ENCODE measurements at places on chromosomes 1 and 21. TPM values are rescaled to one million over a fixed set of nuclear protein-coding genes. Genes with fewer than 3 reads are reported as not detected.

Gene RAB42
- total RNA-seq = not detected

Gene S100A7A
- total RNA-seq = not detected

Gene UBE2U
- total RNA-seq = 0.52 TPM

Gene GBP5
- total RNA-seq = 86.8 TPM

Gene ETV3L
- total RNA-seq = not detected

Gene PRCC
- total RNA-seq = 72.1 TPM

Gene TNFRSF8
- 0.84 TPM for total RNA-seq

Gene WNT9A
- total RNA-seq = not detected

Measured in activated naive CD4-positive, alpha-beta T cell treated with anti-CD3 and anti-CD28 coated beads, Interleukin-2, amount 50 U/mL, for 72 hours (primary cell).